Inflammatory macrophage treated with lipopolysaccharide for 1 hour (primary cell): ENCODE measurements at places on chromosomes 16 and 17.

GRCh38 chr17:3796822-3797170, 4.2 kb downstream of the ITGAE start:
- no peak for DNase-seq

GRCh38 chr16:64352246-64352645, 769.6 kb downstream of the CDH11 start:
- no peak for DNase-seq

- no peak for DNase-seq
Observed at GRCh38 chr17:80270104-80270503, 9.5 kb downstream of the RNF213 start.

GRCh38 chr17:50947782-50948543, 81.8 kb upstream of the TOB1 start:
- no peak for DNase-seq

DNA sequence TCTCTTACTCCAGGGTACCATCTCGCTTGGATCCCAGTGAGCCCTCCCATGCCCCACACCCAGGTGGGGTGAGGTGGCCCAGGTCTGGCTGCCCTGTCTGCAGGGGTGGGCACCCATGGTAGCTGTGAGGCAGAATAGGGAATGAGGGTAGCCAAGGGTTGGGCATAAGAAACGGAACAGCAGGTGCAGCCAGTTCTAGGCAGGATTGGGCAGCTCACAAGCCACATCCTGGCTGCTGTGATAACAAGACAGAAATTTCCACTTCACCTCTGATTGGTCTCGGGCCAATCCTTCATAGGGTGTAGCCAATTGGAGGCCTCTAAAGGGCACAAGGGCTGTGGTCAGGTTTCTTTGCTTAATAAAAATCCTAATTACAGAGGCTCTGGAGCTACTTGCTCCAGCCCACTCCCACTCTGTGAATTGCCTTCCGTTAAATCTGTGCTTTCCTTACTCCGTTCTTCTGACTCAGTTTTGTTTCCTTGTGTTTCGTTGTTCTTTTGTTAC, 1.5 kb upstream of the ARHGDIG start:
- no peak for DNase-seq

- DNase-seq: no peak
Observed at GRCh38 chr17:79053251-79053925, 21.2 kb upstream of the ENGASE start.

- DNase-seq: no peak
Observed at GRCh38 chr17:57926723-57927047, 28.5 kb downstream of the CUEDC1 start.

DNA sequence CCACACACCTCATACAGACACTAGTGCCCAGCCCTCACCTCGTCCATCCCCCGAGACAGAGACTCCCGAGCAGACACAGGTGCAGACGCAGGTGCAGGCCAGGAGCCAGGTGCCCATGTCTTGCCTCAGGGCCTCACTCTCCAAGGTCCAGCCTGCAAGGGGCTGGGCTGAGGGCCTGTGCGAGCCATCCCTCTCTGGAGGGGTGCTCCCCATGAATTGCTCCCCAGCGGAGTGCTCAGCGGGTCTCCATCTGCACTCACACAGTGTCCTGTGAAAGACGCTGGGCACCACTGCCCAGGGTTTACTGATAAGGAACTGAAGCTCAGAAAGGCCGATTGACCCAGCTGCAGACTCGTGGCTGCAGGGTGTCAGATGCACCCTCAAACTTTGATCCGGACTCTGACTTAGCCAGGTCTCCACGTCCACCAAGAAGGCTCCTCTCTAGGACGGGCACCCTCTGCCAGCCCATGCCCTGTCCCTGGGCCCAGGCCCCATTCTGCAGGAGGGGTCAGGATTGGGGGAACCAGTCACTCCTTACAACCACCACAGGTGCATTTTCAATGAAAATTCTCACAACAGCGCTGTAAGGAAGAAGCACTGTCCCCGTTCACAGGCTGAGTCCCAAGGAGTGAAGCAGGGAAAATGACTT, 16.9 kb downstream of the POLR3K start:
- DNase-seq: no peak

DNA sequence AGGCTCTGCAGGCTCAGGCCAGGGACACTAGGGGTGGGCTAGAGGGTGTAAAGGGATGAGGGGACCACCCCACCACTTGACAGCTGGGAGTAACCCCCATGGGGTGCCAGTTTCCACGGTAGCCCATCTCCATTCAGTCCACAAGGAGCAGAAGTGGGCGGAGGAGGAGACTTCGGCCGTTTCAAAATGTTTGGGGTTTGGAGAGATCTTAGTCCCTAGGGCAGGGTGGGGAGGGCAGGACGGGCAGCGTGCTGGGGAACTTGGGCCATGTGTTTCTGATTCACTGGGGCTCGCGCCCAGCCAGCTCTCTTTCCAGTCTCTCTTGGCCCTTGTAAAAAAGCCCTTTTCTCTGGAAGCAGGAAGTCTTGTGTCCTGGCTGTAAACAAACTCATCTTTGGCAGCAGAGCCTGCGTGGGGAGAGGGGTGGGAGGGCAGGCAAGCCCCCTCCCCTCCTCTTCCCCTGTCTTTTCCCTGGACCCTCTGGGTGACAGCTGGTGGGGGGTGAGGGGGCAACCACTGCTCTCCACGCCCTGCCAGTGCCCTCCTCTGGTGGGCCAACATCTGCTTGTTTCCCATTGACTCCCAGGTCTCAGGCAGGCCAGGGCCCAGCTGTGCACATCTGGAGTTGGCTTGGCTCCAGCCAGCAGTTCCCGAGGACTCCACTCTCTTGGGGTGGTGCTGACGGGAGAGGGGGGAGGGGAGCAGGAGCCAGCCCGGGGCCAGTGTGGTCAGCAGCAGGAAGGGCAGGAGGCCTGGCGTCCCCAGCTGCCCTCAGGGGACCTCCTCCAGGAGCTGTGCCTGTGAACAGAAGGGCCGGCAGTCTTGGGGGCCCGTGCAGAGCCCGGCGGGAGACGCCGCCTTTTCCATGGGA, 8.1 kb downstream of the CYGB start:
- peak; percentile 82 for DNase-seq

DNA sequence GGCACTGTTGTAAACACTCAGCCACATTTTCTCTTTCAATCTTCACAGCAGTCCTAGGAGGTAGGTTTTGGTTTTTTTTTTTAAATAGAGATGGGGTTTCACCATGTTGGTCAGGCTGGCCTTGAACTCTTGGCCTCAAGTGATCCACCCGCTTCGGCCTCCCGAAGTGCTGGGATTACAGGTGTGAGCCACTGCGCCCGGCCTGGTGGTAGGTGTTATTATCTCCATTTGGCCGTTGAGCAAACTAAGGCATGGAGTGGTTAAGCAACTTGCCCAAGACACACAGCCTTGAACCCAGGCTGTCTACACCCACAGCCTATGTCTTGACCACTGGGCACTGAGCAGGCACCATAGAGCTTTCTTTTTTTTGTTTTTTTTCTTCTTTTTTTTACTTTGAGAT, 8.6 kb downstream of the SGCA start:
- DNase-seq: no peak

DNA sequence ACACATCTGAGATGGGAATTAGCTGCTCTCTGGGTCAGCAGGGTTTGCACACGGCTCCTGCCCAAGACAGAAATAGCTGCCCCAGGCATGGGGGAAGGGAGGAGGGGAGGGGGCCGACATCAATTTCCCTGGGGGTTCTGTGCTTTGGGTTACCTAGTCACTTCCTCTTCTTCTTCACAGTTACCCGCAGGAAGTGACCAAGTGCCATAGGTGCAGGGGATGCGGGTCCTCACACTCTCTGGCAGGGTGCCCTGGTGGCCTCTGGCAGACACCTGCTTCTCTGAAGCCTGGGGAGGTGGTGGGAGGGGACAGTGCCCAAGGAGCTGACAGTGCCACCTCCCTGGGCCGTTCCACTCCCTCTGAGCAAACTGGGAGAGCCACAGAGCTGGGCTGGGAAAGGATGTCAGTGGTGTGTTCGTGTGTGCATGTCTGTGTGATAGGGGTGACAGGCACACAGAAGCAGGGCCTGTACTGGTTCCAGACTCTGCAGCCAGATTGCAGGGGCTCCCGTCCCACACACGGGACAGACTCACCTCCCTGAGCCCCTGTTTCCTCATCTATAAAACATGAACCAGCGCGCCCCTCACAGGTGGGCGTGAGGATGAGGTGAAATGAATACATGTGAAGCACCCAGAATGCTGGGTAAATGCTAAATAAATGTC, 18.2 kb downstream of the SCN4A start:
- no peak for DNase-seq

DNA sequence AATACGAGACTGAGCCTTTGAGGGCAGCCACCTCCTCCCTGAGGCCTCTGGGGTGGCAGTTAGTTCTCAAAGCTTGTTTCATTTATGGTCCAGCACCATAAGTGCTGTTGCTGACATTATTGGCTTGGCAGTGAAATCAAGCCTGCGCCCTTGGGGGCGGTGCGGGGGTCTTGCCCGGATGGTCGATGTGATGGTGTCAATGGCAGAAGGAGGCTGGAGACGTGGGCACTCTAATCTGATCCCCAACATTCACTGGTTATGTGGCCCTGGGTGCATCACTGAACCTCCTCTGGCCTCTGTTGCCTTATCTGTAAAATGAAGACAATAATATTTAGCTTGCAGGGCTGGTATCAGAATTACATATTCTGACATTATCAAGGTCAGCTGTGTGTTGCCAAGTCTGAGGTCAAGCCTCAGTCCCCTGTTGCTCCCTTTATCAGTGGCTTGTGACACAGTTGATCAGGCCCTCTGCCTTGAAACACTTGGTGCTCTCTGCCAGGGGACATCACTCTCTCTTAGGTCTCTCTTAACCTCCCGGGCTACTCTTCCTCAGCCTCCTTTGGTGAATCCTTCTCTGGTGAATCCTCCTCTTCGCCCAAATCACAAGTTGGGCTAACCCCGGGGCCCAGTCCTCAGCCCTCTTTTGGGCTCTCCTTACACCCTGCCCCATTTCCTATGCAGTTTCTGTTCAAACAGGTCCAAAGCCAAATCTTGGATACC, 11.8 kb upstream of the TMEM220 start:
- DNase-seq: no peak

DNA sequence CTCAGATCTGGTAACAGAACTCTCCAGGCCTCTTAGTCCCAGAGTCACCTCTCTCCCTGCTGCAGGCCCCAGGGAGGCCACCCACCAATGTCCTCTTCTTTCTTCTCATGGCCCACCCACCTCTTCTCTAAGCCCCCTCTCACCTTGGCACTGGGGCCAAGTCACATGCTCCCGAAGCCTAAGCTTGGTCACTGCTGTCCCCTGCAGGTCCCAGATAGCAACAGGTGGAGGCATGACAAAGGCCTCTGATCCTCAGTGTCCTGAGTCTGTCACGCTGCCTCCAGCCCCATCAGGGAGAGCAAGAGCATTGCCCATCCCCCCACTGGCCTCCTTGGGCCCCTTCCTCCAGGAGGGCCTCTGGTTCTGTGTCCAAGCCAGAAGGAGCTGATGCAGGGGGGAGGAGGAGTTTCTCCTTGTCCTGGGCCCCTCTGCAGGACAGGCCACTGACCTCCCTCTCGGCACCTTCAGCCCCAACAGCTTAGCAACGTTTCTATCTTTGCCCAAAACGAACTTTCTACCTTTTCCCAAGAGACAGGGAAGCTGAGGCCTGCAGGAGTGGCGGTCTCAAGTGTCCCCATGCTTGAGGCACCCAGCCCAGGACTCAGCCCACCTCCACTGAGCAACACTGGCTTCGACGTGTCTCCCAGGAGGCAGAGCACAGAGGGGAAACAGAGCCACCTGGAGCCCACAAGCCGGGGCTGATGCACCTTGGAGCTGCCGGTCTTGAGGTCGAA, 8.6 kb downstream of the P2RX1 start:
- DNase-seq: no peak

DNA sequence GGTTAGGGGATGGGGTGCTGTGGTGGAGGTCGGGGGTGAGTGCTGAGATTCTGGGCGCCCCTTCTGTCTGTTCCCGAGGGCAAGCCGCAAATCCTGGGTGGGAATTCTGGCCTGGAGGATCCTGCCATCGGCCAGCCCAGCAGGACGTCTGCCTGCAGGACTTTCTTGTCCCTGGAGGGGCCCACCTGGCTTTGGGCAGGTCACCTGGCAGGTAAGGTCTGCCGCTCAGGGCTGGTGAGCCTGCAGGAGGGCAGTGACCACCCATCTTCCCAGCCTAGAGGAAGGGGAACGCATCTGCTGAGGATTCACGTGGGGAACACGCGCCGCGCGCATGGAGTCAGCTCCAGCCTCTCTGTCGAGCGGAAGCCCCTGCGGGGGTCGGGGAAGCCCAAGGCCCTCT, 5.4 kb downstream of the RNF222 start:
- no peak for DNase-seq

- DNase-seq: peak; percentile 16
Observed at GRCh38 chr17:77535892-77536291, 395.1 kb downstream of the SEC14L1 start.

GRCh38 chr16:65769776-65770438, 596.6 kb upstream of the CDH5 start:
- DNase-seq: no peak

GRCh38 chr16:55055262-55055661, 124.6 kb downstream of the IRX5 start:
- no peak for DNase-seq

DNA sequence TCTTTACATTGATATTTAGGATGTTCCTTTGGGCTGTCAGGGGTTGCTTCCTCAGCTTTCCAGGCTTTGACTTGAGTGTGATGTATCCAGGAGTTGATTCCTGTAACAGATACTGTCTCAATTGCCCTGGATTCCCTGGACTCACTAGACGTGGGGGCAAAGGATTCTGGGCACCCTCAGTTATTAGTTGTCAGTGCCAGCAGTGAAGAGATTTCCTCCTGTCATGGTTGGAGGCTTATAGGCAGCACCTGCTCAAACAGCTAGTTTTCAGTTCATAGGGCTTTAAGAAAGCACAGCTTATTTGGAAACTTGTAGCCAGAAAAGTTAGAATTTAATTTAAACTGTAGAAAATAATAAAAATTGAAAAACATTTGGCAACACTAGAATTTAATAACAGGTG, 9.5 kb upstream of the B4GALNT2 start:
- no peak for DNase-seq

DNA sequence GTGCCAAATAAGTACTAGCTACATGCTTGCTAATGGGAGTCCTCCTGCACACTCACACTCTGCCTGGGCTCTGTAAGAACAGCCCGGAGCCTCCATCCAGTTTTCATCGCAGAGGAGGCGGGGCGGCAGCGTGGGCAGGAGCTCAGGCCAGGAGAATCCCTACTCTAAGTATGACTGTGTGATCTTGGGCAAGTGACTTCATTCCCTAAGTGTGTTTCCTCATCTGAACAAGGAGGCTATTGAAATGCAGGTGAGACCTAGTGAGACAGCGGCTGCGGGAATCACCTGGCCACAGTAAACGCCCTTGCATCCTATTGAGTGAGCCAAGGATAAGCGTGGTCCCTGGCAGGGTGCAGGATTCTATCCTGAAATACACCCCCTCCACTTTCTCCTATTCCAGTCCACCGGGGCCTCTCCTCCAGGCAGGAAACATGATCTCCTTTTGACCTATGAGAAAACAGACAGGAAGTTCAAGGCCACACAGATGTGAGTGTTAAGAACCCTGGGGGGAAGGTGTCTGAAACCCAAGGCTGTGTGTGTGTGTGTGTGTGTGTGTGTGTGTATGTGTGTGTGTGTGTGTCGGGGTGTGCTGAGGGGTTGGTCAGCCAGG, 5.2 kb upstream of the RAI1 start:
- DNase-seq: no peak

GRCh38 chr17:10021272-10021984, 116.4 kb upstream of the RCVRN start:
- peak; percentile 61 for DNase-seq
